Immature natural killer cell (primary cell): ENCODE measurements at places on chromosomes 16 and 17. TPM values are rescaled to one million over a fixed set of nuclear protein-coding genes. Genes with fewer than 3 reads are reported as not detected.

SLC38A8 gene
- polyA plus RNA-seq = not detected

IRX6 gene
- polyA plus RNA-seq = not detected

LAT gene
- 220 TPM for polyA plus RNA-seq

CACNA1H gene
- not detected for polyA plus RNA-seq

TMEM231 gene
- polyA plus RNA-seq = not detected

C17orf75 gene
- 18.5 TPM for polyA plus RNA-seq

MYH8 gene
- polyA plus RNA-seq = not detected

HOXB4 gene
- 0.53 TPM for polyA plus RNA-seq

SLC5A11 gene
- polyA plus RNA-seq = not detected

PRAC1 gene
- not detected for polyA plus RNA-seq

CDRT15 gene
- polyA plus RNA-seq = not detected

TP53I13 gene
- polyA plus RNA-seq = 50.5 TPM

TPSG1 gene
- polyA plus RNA-seq = not detected

ZNF768 gene
- polyA plus RNA-seq = 0.15 TPM

SLC16A11 gene
- polyA plus RNA-seq = 1.2 TPM

LRRC46 gene
- 0.82 TPM for polyA plus RNA-seq

MT1F gene
- polyA plus RNA-seq = 6.4 TPM

GDPD1 gene
- 4.1 TPM for polyA plus RNA-seq

DNAAF8 gene
- polyA plus RNA-seq = 0.15 TPM

C16orf89 gene
- not detected for polyA plus RNA-seq

MT3 gene
- polyA plus RNA-seq = not detected

KCNG4 gene
- polyA plus RNA-seq = not detected

TAT gene
- not detected for polyA plus RNA-seq

FN3KRP gene
- 47.3 TPM for polyA plus RNA-seq

NLGN2 gene
- not detected for polyA plus RNA-seq

MYL4 gene
- polyA plus RNA-seq = 0.39 TPM

PRAC2 gene
- polyA plus RNA-seq = not detected

TEX14 gene
- not detected for polyA plus RNA-seq

CD79B gene
- 67.3 TPM for polyA plus RNA-seq

TPSAB1 gene
- not detected for polyA plus RNA-seq

PIK3R6 gene
- 0.57 TPM for polyA plus RNA-seq

ABCA6 gene
- polyA plus RNA-seq = not detected

MT1H gene
- not detected for polyA plus RNA-seq

C16orf46 gene
- polyA plus RNA-seq = 0.16 TPM

HSPB9 gene
- polyA plus RNA-seq = not detected

CRYBA1 gene
- not detected for polyA plus RNA-seq

RAI1 gene
- 2.0 TPM for polyA plus RNA-seq

RPH3AL gene
- polyA plus RNA-seq = 4.5 TPM

SLC12A3 gene
- polyA plus RNA-seq = not detected

AHSP gene
- polyA plus RNA-seq = not detected

GLP2R gene
- polyA plus RNA-seq = not detected

EPX gene
- polyA plus RNA-seq = not detected

CACNG1 gene
- polyA plus RNA-seq = not detected

FN3K gene
- 0.18 TPM for polyA plus RNA-seq

GPR179 gene
- not detected for polyA plus RNA-seq

CDRT15L2 gene
- not detected for polyA plus RNA-seq

MSLN gene
- polyA plus RNA-seq = not detected

MVD gene
- 96.6 TPM for polyA plus RNA-seq

TMEM235 gene
- polyA plus RNA-seq = not detected

CX3CL1 gene
- not detected for polyA plus RNA-seq

CHST6 gene
- not detected for polyA plus RNA-seq

RMI2 gene
- 5.2 TPM for polyA plus RNA-seq

INCA1 gene
- polyA plus RNA-seq = 0.35 TPM

ATP2A1 gene
- not detected for polyA plus RNA-seq
